ENCODE measurements at places on chromosomes 4 and X.

GRCh38 chr4:86544310-86544966, 49.7 kb upstream of the PTPN13 start:
- peaks cover 10% of the 10 kb centered on the region for H3K27me3 ChIP-seq
- H3K4me1 ChIP-seq, result peaks cover 6% of the 10 kb centered on the region
- no peaks in the 10 kb centered on the region for H3K36me3 ChIP-seq
- DNase-seq, result no peak

DNA sequence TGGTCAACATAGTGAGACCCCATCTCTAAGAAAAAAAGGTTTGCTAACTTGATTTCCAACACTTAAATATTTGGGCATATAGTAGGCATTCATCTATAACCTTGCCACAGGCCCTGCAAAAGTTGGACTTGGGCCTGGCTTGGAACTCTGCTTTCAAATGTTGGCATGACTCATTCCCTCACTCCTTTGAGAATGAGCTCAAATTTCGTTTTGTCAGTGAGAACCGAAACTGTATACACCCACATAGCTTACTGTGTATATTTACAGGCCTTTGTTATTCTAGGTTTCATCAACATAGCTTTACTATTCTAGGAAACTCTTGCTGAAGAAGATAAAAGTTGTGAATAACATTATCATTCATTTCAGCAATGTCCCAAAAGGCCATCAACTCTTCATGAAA, 88.7 kb upstream of the ELOVL6 start:
- peaks cover 9% of the 10 kb centered on the region for H3K27me3 ChIP-seq
- H3K36me3 ChIP-seq, result peaks cover 2% of the 10 kb centered on the region
- DNase-seq, result no peak
- no peaks in the 10 kb centered on the region for H3K4me1 ChIP-seq
- H3K27ac ChIP-seq, result no peak overlapping the region

- H3K27ac ChIP-seq, result no peak overlapping the region
- no peak for DNase-seq
- no peak overlapping the region for H3K4me3 ChIP-seq
- H3K27me3 ChIP-seq, result no peaks in the 10 kb centered on the region
Observed at GRCh38 chr4:37160653-37161052, 83.9 kb upstream of the NWD2 start.

GRCh38 chrX:31464306-31464915, 392.6 kb upstream of the FTHL17 start:
- no peaks in the 10 kb centered on the region for H3K36me3 ChIP-seq
- H3K27me3 ChIP-seq, result no peaks in the 10 kb centered on the region
- H3K4me3 ChIP-seq, result no peak overlapping the region
- DNase-seq, result no peak
- H3K4me1 ChIP-seq, result no peaks in the 10 kb centered on the region

- H3K36me3 ChIP-seq, result peaks cover 2% of the 10 kb centered on the region
- DNase-seq, result peak; percentile 29
- peak overlapping the region; percentile 97 for H3K4me3 ChIP-seq
- no peaks in the 10 kb centered on the region for H3K27me3 ChIP-seq
- H3K4me1 ChIP-seq, result peaks cover 33% of the 10 kb centered on the region
Observed at GRCh38 chrX:63560601-63561218, 209.6 kb upstream of the SPIN4 start.

- no peak for DNase-seq
- H3K4me3 ChIP-seq, result no peak overlapping the region
- H3K4me1 ChIP-seq, result no peaks in the 10 kb centered on the region
- H3K36me3 ChIP-seq, result no peaks in the 10 kb centered on the region
Observed at GRCh38 chr4:126269106-126269505, 954.4 kb downstream of the FAT4 start.

GRCh38 chr4:3470244-3471097, 7.4 kb downstream of the DOK7 start:
- H3K36me3 ChIP-seq, result no peaks in the 10 kb centered on the region
- no peak for DNase-seq
- H3K27me3 ChIP-seq, result peaks cover 2% of the 10 kb centered on the region
- H3K27ac ChIP-seq, result no peak overlapping the region
- H3K4me3 ChIP-seq, result no peak overlapping the region

GRCh38 chr4:188722911-188723310, 583.7 kb downstream of the TRIML1 start:
- H3K4me1 ChIP-seq, result no peaks in the 10 kb centered on the region
- no peak overlapping the region for H3K4me3 ChIP-seq
- H3K36me3 ChIP-seq, result no peaks in the 10 kb centered on the region
- no peak overlapping the region for H3K27ac ChIP-seq
- no peak for DNase-seq

DNA sequence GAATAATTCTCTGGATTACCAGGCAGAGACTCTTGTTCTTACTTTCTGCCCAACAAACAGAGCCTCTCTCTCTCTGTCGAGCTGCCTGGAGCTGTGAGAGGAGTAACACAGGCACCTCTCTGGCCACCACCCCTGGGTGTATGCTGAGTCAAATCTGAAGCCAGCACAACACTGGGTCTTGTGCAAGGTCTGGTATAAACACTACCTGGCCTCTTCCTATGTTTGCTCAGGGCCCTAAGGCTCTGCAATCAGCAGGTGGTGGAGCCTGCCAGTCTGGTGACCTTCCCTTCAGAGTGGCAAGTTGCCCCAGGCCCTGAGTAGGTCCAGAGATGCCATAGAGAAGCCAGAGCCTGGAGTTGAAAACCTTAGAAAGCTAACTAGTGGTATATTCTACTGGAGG, 139.9 kb downstream of the CPXCR1 start:
- no peak for DNase-seq
- no peaks in the 10 kb centered on the region for H3K36me3 ChIP-seq
- no peak overlapping the region for H3K4me3 ChIP-seq
- no peaks in the 10 kb centered on the region for H3K4me1 ChIP-seq
- no peaks in the 10 kb centered on the region for H3K27me3 ChIP-seq

DNA sequence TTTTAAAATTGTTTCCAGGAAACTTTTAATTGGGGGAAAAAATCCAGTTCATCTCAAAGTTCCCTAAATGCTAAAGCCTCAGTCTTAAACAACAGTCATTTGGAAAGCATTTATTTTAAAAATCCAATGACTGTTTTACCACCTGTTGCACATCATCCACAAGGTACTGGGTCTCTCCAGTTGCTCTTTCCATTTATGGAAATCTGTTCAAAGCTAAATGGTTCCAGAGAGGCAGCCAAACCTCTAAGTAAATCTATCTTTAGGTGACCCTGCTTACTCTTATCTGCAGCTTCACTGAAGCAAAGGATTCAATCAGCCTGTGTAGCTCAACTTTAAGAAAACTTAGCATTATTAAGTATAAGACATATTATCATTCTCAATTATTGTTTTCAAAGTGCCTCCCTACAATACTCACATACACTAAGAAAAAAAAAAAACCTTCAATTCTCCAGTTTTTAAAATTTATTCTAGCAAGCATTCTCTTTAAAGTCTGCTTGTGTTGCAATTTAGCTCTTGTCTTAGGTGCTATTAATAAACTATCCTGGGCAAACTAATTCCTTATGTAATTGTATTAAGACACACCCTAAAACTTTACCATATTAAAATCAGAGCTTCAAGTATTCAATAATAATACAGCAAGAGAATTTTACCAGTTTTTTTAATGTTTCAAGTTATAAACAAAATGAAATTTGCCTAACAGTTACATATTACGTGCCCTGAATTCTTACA, 60.6 kb downstream of the NOCT start:
- no peak for DNase-seq
- no peak overlapping the region for H3K4me3 ChIP-seq
- H3K4me1 ChIP-seq, result peaks cover 21% of the 10 kb centered on the region
- H3K36me3 ChIP-seq, result peaks cover 27% of the 10 kb centered on the region
- no peak overlapping the region for H3K27ac ChIP-seq

DNA sequence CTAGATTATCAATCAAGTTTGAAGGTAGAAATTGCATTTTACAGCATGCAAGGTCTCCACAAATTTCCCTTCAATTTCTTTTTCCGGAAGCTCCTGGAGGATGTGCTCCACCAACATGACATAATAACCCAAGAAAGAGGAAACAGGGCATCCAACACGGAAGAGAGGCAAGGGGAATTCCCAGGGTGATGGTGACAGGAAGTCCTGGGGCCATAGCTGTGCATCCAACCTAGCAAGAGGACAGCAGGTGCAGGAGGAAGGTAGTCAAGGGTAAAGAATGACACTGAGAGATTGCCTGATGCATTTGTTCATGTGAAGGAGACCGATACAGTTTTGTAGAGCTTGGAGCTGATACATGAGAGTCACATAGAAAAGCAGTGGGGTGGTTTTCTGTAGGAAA, 115.7 kb upstream of the LSM6 start:
- no peak overlapping the region for H3K27ac ChIP-seq
- H3K27me3 ChIP-seq, result peaks cover 36% of the 10 kb centered on the region
- peaks cover 4% of the 10 kb centered on the region for H3K4me1 ChIP-seq
- peaks cover 2% of the 10 kb centered on the region for H3K36me3 ChIP-seq
- H3K4me3 ChIP-seq, result no peak overlapping the region
- DNase-seq, result no peak

GRCh38 chrX:151363316-151363715, 33.7 kb upstream of the VMA21 start:
- H3K4me1 ChIP-seq, result no peaks in the 10 kb centered on the region
- no peaks in the 10 kb centered on the region for H3K36me3 ChIP-seq
- H3K27ac ChIP-seq, result no peak overlapping the region
- no peak overlapping the region for H3K4me3 ChIP-seq

- no peaks in the 10 kb centered on the region for H3K27me3 ChIP-seq
- no peak overlapping the region for H3K4me3 ChIP-seq
- no peak for DNase-seq
Observed at GRCh38 chr4:70783096-70783495, 56.6 kb downstream of the GRSF1 start.

- H3K27me3 ChIP-seq, result peaks cover 75% of the 10 kb centered on the region
- DNase-seq, result no peak
- no peak within 1 kb of the TSS for H3K27ac ChIP-seq
- H3K4me1 ChIP-seq, result peaks cover 14% of the 10 kb centered on the region
- H3K36me3 ChIP-seq, result no peaks in the 10 kb centered on the region
Observed at GRCh38 chr4:74364652-74365491, at the start of gene EREG. EREG (plus strand) TSS chr4:74365145; CDS start chr4:74365309, 164 bp downstream.

DNA sequence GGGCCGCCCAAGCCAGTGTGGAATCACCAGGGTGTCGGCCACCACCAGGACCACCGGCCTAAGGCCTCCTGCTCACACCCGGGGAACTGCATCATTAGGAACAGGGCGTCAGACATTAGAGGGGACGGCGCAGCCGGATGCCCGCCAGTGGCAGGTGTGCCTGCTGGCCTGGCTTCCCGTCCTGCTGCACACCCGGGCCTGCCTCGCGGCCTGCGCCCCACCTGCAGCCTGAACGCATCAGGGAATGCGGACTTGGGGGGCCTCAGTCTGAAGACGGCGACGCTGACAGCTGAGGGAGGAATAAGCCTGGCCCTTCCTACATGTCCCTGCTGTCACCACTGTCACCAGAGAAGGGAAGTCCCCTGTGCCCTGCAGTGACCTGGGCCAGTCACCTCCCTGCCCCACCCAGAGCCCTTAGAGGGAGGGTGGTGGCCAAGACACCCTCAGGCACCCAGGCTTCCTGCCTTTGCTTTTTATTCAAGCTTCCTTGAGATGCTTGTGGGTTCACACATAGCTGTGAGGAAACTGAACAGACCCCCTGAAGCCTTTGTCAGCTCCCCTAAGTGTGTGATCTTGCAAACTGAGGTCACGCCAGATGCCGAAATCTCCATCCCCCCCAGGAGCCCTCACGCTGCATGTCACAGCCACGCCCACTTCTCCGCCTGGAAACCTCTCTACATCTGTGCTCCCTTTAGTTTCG, 3.2 kb downstream of the DGKQ start:
- H3K4me3 ChIP-seq, result peak overlapping the region; percentile 63
- H3K4me1 ChIP-seq, result peaks cover 20% of the 10 kb centered on the region

DNA sequence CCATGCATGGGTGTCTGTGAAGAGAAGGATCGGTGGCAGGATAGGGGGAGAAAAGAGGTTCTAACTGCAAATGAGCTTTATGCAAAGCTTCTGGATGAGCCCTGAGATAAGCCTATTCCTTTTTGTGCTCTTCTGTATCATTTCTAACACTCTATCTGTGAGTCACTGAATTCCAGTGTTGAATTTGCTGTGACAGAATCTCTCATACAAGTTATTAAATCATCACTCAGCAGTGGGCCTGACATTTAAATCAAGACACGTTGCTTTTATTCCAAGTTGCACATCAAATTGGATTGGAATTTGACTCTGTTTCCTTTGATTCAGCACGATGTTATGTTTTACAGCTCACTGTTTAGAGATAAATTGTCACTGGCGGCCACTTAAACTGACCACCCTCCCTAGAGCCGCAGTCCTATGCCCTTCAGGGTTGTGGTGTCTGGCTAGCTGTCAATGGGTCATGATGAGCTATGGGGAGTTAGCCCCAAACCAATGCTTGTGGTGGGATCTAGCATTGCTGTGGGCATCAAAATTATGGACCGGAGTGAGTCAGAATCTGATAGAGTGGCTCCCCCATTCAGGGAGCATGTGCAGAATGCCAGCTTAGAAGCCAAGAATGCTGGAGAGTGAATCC, 42.7 kb downstream of the LHFPL1 start:
- H3K4me3 ChIP-seq, result no peak overlapping the region
- no peaks in the 10 kb centered on the region for H3K27me3 ChIP-seq
- no peaks in the 10 kb centered on the region for H3K36me3 ChIP-seq
- no peak for DNase-seq
- H3K27ac ChIP-seq, result no peak overlapping the region

- peaks cover 8% of the 10 kb centered on the region for H3K4me1 ChIP-seq
- no peak for DNase-seq
- H3K27ac ChIP-seq, result no peak overlapping the region
- no peak overlapping the region for H3K4me3 ChIP-seq
- H3K27me3 ChIP-seq, result no peaks in the 10 kb centered on the region
Observed at GRCh38 chrX:43166874-43167273, 388.9 kb upstream of the PPP1R2C start.

DNA sequence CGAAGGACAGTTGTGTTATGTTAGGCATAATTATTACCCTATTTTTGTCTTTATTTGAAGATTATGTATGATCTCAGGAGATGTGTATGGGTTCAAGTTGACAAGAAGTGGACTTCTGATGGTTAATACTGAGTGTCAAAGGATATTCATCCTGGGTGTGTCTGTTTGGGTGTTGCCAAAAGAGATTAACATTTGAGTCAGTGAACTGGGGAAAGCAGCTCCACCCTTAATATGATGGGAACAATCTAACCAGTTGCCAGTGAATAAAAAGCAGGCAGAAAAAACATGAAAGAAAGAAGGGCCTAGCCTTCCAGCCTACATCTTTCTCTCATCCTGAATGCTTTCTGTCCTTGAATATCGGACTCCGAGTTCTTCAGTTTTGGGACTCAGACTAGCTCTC, 332.6 kb downstream of the DTHD1 start:
- H3K4me3 ChIP-seq, result no peak overlapping the region
- no peaks in the 10 kb centered on the region for H3K36me3 ChIP-seq
- DNase-seq, result no peak
- H3K4me1 ChIP-seq, result no peaks in the 10 kb centered on the region
- no peaks in the 10 kb centered on the region for H3K27me3 ChIP-seq

Data from central memory CD8-positive, alpha-beta T cell (primary cell).